ENCODE measurements at places on chromosomes 13 and 19.

DNA sequence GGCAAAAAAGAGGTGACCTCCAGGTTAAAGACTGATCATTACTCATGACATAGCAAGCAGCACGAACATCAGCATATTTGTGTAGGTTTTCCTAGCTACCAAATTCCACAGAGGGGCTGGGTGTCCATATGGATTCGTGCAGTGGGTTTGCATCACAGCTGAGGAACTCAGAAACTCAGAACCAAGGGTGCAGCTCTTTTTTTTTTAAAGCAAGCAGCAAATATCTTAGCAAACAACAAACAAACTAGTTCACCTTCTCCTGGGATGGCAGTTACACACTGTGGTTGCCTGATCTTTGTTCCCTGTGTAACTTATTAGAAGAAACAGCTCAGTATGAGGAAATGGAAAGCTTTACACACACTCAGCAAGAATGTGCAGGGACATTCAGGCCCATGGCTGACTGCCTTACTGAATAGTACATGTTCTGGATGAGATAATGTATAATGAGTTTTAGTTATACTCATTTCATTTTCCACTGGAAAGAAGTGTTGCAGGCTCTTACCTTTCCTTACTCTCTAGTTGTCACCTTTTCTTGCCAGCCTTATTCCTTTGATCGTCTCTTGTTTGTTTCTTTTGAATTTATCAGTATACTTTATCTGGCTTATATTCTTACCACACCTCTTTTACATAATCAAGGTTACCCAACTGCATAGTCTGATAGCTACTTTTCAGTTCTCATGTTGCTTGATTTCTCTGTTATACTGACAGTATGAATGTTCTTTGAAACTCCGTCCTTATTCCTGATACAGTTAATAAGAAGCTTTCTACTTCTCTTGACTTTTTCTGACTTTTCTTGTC lies 4.3 kb downstream of the NDFIP2 start:
- peak overlapping the region; percentile 72 for H3K27ac ChIP-seq
- peaks cover 32% of the 10 kb centered on the region for H3K4me1 ChIP-seq
- H3K27me3 ChIP-seq = no peaks in the 10 kb centered on the region
- H3K36me3 ChIP-seq = no peaks in the 10 kb centered on the region
- no peak overlapping the region for H3K4me3 ChIP-seq

- H3K27me3 ChIP-seq = peaks cover 29% of the 10 kb centered on the region
- H3K27ac ChIP-seq = no peak overlapping the region
- no peaks in the 10 kb centered on the region for H3K36me3 ChIP-seq
- no peaks in the 10 kb centered on the region for H3K4me1 ChIP-seq
- H3K4me3 ChIP-seq = no peak overlapping the region
- no peak for DNase-seq
These were observed 4.2 kb downstream of the TSPAN16 start for GRCh38 chr19:11299946-11300810.

DNA sequence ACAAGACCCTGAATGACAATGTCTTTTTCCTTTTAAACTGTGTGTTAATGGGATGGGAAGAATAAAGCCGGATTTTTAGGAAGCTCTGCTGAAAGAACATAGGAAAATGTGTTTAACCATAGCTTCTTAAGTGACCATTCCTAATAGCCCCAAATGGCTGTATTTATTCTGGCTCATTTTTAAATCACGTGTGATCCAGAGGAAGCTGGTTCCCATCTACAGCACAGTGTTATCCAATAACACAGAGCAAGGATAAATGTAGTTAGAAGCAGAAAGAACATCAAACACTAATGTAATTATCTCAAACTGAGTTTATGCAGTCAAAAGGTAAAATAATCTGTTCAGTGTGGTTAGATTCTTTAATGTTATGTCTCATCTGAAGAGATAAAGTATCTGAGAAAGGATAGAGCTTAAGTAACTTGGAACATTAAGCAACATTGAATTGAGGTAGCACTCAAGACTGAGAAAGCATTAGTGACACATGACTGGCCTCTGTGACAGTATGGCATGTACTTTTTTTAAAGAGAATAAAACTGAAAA lies 853.3 kb downstream of the GPC5 start:
- peaks cover 14% of the 10 kb centered on the region for H3K27me3 ChIP-seq
- no peak overlapping the region for H3K27ac ChIP-seq
- no peak for DNase-seq
- H3K36me3 ChIP-seq = no peaks in the 10 kb centered on the region

GRCh38 chr13:32549788-32550187 lies 11.2 kb upstream of the N4BP2L2 start:
- no peaks in the 10 kb centered on the region for H3K4me1 ChIP-seq
- no peak for DNase-seq
- H3K4me3 ChIP-seq = no peak overlapping the region
- no peaks in the 10 kb centered on the region for H3K36me3 ChIP-seq

DNA sequence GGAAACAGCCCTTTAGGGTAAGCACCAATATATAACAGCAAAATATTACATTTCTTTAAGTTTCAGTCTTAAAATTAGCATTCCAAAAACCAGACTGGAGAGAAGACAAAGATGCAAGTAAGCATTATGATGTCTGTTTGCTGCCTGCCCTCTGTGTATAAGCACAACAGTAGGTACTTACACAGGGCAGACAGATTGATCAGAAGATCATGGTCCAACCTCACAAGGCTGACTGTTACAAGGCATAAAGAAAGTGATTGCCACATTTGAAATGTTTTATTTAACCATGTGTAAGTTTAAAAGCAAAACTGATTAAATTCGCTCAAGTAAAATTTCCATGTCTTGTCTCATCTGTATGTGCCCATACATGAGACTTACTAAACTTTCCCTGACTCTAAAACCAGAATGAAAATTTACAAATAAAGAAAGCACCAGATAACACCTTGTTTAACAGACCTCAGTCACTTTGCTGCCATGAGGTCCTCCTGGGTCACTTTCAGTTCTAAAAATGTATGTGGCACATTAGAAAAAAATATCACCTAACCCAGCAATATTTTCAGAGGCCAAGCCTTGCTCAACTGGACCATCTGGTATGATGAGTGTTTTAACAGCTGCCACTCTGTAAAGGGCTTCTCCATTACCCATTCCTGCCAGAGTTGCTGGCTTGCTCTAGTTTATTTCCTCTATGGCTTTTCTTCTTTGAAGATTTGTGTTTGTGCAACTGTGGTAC lies 297.0 kb downstream of the RBM26 start:
- H3K36me3 ChIP-seq = no peaks in the 10 kb centered on the region
- H3K27me3 ChIP-seq = peaks cover 4% of the 10 kb centered on the region
- H3K4me1 ChIP-seq = no peaks in the 10 kb centered on the region
- DNase-seq = no peak
- no peak overlapping the region for H3K27ac ChIP-seq

GRCh38 chr13:99501848-99502301 lies 603 bp downstream of the TM9SF2 start:
- H3K27ac ChIP-seq = peak overlapping the region; percentile 93
- DNase-seq = no peak
- peaks cover 1% of the 10 kb centered on the region for H3K36me3 ChIP-seq
- H3K27me3 ChIP-seq = no peaks in the 10 kb centered on the region

DNA sequence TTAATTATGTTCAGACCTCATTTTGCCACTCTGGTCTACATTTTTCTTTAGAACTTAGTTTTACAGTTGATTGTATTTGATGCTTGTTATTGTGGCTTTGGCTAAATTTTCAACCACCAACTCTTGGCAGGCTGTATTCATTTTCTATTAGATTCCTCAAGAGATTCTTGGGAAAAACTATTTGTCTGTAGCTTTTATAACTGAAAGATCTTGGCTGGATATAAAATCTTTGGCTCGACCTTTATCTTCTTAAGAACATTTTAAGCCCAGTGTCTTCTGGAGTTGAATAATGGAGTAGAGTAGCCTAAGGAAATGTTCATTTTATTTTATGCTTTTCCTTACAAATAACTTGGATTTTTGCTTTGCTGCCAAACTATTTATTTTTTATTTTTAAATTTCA lies 848.5 kb downstream of the PCDH17 start:
- no peaks in the 10 kb centered on the region for H3K27me3 ChIP-seq
- H3K36me3 ChIP-seq = no peaks in the 10 kb centered on the region
- H3K4me1 ChIP-seq = no peaks in the 10 kb centered on the region
- no peak overlapping the region for H3K27ac ChIP-seq
- no peak overlapping the region for H3K4me3 ChIP-seq

DNA sequence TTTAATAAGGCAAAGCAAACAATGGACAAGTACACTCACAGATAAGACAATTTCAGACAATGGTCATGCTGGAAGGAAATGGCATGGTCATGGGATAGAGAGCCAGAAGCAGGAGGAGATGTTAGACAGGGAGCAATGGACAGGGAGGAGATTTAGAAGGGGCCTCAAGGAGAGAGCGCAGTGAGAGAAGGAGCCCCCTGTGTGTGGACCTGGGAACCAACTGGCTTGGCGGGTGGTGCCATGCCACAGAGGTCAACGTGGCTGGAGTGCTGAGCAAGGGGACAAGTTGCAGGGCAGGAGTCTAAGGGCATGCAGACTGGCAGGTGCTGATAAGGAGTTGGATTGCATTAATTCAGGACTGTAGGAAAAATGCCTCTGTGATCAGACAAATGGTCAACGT lies 75.3 kb upstream of the UQCRFS1 start:
- H3K4me3 ChIP-seq = no peak overlapping the region
- no peaks in the 10 kb centered on the region for H3K36me3 ChIP-seq
- no peaks in the 10 kb centered on the region for H3K4me1 ChIP-seq
